ENCODE measurements at places on chromosomes 3 and 15.

DNA sequence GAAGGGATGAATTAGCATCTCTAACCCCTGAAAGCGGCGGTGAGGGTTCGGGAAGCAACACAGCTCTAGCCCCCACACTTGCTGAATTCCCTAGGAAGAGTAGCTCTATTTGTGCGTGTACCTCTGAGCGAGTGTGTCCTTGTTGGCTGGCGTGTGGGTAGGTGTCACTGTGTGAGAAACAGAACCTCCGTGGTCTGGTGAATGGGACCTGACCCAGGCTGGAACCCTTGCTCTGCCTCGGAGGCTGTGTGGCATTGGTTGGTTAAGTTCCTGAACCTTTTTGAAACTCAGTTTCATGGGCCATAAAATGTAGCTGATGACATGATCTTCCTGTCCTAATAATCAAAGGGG is 414 bp upstream of the TMEM115 start:
- no peak for DNase-seq

DNA sequence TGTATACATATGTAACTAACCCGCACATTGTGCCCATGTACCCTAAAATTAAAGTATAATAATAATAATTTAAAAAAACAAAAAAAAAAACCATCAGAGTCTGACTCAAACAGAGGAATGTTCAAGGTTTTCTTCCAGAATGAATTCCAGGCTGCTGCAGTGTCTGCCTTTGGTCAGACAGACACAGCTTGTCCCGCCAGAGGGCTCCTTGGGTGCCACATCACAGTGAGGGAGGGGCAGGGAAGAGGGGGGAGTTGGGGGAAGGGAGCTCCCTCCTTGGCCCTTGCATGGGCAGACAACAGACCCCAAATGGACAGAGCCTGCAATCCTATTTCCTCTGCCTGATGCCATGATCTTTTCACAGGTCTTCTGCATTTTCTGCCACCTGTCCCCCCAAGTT is 36.5 kb downstream of the ITGB5 start:
- no peak for DNase-seq

GRCh38 chr15:66477011-66477410 is 20.6 kb downstream of the SNAPC5 start:
- no peak for DNase-seq

- no peak for DNase-seq
These were observed 309.6 kb downstream of the TUSC7 start for GRCh38 chr3:117019082-117019713.

DNA sequence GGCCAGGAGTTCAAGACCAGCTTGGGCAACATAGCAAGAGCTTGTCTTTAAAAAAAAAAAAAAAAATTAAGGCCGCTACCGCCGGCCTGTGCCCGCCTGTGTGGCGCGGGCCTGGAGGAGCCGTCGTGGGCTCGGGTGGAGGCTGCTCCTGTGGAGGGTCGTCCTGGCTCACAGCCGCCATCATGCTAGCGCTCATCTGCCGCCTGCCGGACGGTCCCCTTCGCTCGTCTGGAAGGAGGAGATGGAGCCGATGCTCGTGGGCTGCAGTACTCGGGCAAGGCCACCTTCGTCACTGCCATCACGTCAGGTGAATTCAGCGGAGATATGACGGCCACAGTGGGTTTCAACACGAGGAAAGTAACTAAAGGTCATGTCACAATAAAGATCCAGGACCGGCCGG is 37.4 kb downstream of the TFRC start:
- no peak for DNase-seq

GRCh38 chr3:64184621-64185020 is 40.6 kb downstream of the PRICKLE2 start:
- no peak for DNase-seq

- DNase-seq = no peak
These were observed 105.3 kb downstream of the SNRK start for GRCh38 chr3:43391621-43392020.

DNA sequence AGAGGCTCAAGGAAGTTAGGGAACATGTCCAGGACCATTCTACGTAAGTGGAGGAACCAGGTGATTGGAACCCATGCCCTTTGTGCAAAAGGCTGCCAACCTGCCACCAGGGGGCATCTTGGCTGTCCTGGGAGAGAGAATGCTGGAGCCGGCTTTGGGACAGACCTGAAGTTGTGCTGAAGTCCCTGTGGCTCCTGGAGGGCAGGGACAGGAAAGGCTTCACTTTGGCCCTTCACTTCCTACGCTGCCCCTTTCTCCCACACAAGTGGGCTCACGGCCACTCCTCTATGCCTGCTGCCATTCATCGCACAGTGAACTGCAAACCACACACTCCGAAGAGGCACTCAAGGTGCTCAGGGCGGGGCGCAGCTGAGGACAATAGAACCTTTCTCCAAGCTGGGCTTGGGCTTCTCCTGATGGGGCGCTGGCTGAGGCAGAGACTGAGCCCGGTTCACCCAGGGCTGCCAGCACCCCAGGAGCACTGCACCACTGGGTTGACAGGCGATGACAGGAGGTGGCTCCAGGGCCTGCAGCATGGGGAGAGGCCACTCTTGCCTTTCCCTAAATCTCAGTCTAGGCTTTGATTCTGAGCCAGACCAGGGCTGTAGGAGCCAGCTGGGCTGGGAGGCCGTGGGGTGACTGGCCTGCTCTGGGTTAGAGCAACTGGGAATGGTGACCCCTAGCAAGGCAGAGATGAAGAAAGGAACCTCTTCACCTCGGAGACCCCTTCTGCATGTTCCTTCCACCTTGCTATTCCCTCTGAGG is 8.4 kb downstream of the SHF start:
- DNase-seq = no peak

DNA sequence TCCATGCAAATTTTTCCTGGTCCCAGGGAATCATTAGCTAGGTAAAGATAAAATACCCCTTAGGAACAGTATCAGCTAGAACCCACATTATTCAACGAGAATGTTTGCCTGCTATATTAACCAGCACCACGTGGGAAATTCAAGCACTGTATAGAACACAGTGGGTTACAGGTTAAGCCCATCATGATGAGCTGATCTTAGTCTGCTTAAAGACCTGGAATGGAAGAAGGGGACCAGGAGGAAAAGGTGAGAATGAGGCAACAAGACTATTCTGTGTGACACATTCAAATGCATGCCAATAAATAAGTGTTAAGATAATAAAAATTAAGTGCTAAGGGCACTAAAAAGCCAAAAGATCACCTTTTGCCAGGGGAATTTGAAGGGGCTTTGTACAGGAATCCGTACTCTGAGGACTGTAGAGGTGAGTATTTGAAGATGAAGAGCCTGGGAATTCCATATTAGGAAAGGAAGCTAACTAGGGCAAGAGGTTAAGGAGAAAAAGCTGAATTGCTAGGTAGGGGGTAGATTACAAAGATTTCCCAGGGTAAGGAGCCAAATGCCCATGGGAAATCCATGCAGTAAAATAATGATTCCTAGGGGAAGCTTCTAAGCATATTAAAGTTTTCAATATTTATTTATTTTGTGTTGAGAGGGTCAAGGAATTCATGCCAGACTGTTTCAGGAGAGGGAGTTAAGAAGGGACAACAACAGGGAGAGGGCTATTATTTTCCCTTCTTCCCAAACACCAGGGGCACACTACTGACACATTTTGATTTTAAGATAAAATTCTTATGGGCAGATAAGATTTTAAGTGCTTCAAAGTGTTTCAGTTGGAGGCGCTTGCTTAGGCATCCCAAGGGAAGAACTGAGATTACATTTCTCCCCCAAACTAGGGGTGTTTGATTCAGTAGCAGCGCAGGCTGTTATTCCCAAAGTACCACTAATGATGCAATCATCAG is 2.3 kb upstream of the MED12L start:
- DNase-seq = no peak

GRCh38 chr15:80501476-80501875 is 97.3 kb downstream of the ARNT2 start:
- DNase-seq = no peak

DNA sequence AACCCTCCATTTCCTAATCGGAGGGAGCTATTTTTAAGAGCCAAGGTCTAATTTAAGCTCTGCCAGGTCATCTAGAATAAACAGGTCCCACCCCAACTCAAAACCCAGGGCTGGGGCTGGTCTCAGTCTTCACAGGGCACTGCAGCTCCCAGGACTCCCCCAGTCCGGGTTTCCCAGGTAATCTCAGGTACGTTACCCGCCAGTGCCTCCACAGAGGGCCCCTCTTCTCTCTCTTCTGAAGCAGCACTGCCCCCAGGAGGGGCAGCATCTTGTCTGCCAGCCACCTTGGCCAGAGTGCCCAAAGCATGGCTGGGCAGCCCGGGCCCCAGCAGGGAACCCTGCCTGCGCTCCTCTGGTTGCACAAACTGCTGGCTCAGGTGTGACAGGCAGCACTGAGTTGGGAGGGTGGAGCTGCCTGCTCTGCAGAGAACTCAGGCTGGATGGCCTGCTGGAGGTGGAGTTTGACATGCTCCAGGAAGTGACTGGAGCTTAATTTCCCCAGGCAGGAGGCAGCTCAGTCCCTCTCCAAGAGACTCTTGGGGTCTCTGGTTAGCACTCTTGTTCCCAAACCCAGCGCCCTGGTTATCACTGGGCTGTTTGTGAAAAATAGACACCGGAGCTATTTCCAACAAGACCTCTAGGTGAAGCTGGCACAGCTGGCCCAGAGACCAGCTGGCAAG is at the start of gene PLA2G4F:
Gene PLA2G4F (minus strand): TSS at position 394 of the 680 bp plus-strand sequence. CDS start 87 bp downstream, at position 307.
- no peak for DNase-seq

- peak; percentile 25 for DNase-seq
These were observed 69.2 kb downstream of the GOLGA8B start for GRCh38 chr15:34514251-34514670.

DNA sequence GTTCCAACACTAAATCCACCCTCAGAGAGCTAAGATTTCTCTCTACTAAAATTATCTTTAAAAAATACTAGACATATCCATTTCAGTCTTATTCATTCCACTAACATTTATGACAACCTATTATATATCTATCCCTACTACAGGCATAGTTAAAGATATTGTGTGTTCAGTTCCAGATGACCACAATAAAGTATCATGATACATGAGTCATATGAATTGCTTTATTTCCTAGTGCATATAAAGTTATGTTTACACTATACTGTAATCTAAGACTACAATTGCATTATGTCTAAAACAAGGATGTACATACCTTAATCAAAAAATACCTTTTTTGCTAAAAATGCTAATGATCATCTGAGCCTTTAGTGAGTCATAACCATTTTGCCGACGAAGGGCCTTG is 19.4 kb downstream of the SHOX2 start:
- no peak for DNase-seq

DNA sequence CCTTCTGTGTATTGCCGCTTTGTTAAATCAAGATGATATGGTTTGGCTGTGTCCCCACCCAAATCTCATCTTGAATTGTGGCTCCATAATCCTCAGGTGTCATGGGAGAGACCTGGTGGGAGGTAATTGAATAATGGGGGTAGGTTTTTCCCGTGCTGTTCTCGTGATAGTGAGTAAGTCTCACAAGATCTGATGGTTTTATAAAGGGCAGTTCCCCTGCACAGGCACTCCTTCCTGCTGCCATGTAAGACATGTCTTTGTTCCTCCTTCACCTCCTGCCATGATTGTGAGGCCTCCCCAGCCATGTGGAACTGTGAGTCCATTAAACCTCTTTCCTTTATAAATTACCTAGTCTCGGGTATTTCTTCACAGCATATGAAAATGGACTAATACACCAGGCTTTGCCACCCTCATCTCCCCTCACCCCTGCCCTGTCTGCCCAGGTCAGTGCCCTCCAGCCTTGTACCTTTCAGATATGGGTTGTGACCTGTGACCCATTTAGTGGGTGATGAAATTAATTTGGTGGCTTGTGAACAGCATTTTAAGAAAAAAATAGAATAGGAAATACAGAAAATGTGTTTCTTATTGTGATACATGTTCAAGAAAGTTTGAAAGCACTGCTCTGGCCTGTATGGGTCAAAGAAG is 56.1 kb upstream of the MCF2L2 start:
- DNase-seq = no peak

GRCh38 chr3:128410669-128411573 is 55.8 kb downstream of the DNAJB8 start:
- no peak for DNase-seq

GRCh38 chr3:170360916-170361315 is 3.4 kb downstream of the SKIL start:
- DNase-seq = no peak

GRCh38 chr3:64884536-64884935 is 196.7 kb upstream of the ADAMTS9 start:
- no peak for DNase-seq

- no peak for DNase-seq
These were observed 262.0 kb downstream of the CGGBP1 start for GRCh38 chr3:87796843-87797185.

DNA sequence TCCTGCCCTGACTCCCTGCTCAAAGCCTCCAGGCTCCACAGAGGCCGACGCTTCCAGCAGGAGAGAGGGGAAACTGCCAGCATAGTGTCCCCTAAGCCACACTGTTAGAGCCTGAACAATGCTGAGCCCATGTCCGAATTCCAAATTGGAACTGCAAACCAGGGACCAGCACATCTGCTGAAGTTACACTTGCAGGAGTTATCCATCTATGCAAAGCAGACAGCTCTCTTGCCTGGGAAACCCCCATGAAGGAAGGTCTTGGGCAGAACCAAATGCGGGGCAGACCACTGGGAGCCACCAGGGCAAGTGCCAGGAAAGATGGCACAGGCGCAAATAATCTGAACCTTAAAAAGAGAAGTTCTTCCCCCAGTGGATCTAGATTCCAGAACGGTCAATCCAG is 625 bp downstream of the LRRC15 start:
- no peak for DNase-seq

- no peak for DNase-seq
These were observed 758 bp upstream of the SNX33 start for GRCh38 chr15:75646944-75647364.

DNA sequence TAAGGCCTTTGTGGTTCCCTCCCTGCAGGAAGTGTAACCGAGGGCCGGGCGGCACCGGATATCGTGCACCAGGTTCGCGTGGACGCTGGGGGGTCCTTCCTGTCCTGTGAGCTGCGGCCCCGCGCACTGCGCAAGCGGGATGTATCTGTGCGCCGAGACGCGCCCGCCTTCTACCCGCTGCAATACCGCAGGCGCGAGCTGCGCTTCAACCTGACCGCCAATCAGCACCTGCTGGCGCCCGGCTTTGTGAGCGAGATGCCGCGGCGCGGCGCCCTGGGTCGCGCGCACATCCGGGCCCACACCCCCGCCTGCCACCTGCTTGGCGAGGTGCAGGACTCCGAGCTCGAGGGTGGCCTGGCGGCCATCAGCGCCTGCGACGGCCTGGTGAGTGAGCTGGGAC is 35.9 kb downstream of the SAXO2 start:
- no peak for DNase-seq

DNA sequence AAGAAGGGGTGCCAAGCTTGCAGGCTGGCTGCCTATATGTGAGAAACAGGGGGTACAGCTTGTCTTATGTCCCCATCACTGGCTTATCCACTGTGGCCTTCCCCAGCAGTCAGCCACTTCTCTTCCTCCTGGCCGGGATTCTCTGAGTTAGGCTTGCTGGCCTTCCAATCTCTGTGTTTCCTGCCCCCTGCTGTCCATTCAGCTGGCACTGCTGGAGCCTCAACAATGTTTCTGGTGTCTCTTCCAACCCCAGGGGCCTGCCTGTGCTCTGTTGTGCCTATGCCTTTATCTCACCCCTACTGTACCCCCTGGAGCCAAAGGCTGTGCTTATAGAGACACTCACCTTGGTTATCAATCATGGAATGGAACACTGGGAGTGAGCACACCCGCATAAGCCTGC is 36.5 kb downstream of the ANAPC13 start:
- DNase-seq = no peak

GRCh38 chr3:87867001-87867400 is 191.8 kb downstream of the CGGBP1 start:
- no peak for DNase-seq

GRCh38 chr3:33438284-33438668 is 1.9 kb downstream of the UBP1 start:
- DNase-seq = no peak

GRCh38 chr3:132569580-132569979 is 27.5 kb upstream of the ACKR4 start:
- DNase-seq = no peak
